ENCODE measurements at places on chromosomes 1 and 21.

- DNase-seq, result no peak
These were observed 195.2 kb upstream of the POU3F1 start for GRCh38 chr1:38241594-38242334.

DNA sequence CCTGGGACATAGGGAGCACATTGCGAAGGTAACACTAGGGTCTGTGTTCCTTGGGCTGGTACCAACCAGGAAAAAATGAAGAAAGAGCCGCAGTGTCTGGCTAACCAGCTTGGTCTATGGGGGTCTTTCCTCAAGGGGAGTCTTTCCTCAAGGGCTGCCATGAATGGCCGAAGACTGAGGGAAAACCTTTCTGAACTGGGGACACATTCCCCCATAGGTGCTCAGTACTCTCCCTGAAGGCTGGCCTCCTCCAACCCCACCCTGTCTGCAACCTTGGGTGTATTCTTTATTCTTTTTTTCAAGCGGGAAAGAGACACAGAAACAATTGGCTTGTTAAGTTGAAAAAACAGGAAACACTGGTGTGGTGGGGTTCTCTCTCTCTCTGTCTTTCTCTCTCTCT lies 200.5 kb downstream of the BACH1 start:
- DNase-seq, result no peak

DNA sequence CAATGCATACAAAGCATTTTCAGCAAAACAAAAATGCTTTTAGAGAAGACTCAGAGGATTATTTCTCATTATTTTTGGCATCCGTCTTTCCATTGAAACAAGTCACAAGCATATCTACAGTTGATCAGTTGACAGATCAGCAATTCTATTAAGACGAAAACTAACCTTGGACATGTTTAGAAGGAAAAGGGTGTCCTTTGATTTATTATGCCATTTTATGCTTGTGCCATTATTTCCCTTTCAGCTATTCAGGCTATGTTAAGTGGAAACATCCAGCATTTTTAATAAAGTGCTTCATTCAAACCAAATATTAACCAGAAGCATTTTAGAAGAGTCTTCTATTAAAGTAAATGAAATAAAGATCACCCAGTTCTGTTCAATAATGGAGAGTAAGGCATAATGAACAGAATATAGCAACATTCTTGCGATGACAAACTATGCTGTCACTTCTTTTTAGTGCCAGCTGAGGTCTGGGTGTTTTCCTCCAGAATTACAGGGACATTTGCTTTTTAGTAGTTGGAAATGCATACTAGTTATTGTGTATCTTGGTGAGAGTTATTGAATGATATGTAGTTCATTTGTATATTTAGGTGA lies 481.4 kb downstream of the PLA2G4A start:
- no peak for DNase-seq

- DNase-seq, result no peak
These were observed 8.5 kb downstream of the MEF2D start for GRCh38 chr1:156492013-156492590.

DNA sequence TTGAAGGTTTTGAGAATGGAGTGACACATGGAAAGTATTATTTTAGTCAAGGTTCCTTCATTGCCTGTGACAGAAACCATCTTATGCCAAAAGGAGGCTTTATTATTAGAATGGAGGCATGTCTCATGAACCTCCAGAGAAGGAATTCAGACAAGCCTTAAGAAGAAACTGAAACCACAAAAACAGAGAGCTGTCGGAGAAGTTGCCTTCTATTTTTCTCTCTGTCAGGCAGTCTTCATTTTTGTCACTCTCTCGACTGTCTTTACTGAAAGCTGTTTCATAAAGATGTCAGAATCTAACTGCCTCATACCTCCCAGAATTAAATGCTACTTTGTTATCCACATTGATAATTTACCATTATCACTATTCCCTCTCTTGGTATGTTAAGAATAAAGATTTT lies 434.7 kb upstream of the ADGRL4 start:
- DNase-seq, result no peak

DNA sequence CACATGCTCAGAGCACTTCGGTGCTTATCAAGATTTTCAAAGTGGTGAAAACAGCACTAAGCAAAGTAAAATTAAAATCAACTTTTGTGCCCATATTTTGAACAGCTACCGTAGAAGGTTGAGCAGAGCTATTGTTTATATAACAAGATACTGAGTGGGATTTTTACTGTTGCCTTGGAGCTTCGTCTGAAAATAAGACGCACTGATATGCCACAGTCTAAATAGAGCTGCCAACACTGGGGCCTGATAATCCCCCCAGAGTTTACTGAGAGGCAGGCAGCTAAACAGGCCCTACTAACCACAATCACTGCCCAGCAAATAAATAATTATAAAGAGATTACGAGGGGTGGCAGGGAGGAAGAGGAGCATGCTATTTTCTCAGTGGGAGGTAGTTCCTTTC lies 650 bp upstream of the CCDC190 start:
- DNase-seq, result no peak
